Stimulated activated CD4-positive, alpha-beta T cell treated with anti-CD3 and anti-CD28 coated beads, Interleukin-4, amount 100 ng/mL, for 48 hours (primary cell): ENCODE measurements at places on chromosomes 7 and 10.

DNA sequence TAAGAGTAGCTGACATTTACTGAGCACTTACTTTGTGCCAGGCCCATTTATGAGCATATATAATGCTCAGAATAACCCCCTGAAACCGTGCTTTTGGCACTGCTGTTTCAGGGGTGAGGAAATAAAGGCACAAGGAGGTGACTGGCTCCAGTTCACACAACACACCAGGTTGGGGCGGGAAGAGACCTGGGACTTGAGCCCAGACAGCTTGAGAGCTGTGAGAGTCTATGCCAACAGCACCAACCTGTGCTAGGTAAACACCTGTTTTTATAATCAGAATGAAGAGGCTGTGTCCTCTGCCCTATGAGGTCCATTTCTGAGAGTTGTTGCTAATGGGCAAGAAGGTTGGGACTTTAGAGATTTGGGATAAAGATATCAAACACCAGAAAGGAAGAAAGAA, 8.8 kb upstream of the AZGP1 start:
- no peak for DNase-seq

DNA sequence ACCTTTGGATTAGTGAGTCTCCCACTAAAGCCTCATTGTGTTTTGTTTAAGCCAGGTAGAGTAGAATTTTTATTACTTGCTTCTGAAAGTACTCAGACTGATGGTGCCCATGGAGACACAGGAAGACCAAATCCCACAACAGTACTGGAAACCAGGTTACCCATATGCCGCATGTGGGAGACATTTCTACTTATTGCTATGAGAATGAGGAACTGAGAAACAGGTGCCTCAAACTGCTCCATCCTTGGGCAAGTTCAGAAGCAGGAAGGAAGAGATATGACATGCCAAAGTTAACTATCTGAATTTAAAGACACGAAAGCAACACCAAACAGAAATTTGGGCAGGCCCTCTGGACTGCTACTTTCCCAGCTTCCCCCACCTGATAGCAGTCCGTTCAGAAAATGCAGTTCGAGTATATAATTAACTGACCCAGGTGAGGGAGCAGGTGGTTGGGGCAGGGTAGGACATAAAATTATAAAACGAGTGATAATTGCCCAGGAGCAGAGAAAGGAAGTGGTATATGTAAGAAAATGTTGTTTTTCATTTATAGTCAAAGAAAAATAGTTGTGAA, 382.3 kb upstream of the MTPN start:
- no peak for DNase-seq

- no peak for DNase-seq
Measured at GRCh38 chr10:14860791-14861190, 17.9 kb upstream of the SUV39H2 start.

DNA sequence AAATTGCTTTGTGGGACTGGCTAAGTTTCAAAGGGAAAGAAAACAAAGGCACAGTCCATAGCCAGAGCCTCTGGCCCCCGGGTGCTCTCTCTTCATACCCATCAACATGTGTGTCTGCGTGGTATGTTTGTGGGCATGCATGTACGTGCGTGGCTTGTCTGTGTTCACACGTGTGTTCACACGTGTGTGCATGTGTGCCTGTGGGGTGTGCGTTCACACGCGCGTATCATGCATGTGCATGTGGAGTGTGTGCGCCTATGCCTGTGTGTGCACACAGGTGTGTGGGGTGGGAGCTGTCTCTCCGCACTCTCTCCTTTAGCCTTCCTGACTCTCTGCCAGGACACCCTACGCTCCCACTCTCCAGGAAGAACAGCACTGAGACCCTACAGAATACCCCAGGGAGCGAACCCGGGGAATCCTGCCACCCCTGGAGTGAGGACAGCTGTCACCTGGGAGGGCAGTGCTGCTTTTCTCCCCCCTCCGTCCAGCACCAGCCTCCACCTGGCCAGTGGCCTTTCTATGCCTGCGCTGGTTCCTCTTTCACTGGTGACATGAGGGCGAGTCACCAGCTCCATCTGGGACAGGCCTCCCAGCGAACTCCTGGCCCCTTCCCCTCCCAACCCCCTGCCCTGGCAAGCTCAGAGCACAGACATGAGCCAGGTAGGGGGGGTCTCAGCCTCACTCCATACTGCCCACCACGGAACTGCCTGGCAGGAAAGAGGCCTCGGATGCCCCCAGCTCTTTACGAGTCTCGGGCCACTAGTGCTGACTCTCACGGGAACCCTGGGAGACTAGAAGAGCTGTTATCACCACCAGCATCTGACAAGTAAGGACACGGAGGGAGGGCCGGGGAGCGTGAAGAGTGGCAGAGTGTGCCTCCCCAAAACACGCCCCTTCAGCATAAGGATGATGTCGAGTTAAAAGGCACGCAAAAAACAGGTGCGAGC, 16.5 kb downstream of the WDR86 start:
- no peak for DNase-seq

- DNase-seq, result no peak
Measured at GRCh38 chr7:32532716-32533115, 37.4 kb downstream of the AVL9 start.

DNA sequence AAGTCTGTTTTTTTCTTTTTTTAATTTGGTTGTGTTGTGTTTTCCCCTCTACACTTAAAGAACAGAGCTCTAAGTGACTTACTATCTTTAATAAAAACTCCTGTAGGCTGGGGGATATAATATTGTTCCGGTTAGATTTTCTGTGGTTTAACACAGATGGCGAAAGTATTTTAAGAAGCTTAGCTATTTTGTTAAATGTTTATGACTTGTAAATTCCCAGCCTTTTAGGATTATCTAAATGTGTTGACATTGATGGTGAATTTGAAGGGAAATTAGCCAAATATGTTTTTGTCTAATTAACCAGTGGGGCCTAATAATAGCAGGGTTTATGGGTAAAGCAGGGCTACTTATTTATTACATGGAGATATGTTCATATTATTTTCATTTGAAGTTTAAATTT, 538.5 kb downstream of the INHBA start:
- no peak for DNase-seq

- no peak for DNase-seq
Measured at GRCh38 chr7:7191137-7191536, 8.8 kb downstream of the C1GALT1 start.

DNA sequence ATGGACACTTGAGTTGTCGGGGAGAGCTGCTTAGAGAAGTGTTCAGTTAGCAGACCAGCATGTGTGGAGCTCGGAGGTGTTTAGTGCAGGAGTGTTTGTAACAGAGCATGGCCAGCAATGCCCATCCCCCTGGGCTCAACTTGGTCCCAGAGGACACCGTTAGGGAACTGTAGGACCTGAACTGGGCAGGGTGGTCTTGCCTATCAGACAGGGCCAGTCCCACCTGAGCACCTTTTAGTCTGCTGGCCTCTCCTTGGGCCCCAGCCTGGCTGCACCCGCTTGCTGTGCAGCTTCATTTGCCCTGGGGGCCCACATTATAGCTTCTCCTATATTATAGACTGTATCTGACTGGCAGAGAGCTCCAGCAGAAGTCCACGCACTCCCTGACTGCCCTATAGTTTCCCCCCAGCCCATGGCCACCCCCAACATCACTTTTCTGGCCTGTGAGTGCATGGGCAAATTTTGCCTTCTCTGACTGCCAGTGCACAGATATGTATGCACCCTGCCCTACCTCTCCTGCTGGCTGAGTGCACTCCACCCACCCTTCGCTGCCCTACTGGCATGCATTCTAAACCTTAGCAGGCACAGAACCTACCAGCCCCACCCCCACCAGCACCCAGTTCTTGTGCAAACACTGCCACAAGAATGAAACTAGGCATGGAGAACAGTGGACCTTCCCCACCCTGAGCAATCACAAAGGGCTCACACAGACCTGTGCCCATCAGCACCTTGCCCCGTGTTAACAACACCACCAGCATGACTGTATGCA, 1030.6 kb upstream of the GHITM start:
- no peak for DNase-seq

- no peak for DNase-seq
Measured at GRCh38 chr10:34475274-34475646, 339.8 kb downstream of the PARD3 start.

- DNase-seq, result no peak
Measured at GRCh38 chr10:83806717-83807116, 332.6 kb upstream of the GHITM start.

- no peak for DNase-seq
Measured at GRCh38 chr10:27536437-27536836, 32.3 kb downstream of the RAB18 start.

DNA sequence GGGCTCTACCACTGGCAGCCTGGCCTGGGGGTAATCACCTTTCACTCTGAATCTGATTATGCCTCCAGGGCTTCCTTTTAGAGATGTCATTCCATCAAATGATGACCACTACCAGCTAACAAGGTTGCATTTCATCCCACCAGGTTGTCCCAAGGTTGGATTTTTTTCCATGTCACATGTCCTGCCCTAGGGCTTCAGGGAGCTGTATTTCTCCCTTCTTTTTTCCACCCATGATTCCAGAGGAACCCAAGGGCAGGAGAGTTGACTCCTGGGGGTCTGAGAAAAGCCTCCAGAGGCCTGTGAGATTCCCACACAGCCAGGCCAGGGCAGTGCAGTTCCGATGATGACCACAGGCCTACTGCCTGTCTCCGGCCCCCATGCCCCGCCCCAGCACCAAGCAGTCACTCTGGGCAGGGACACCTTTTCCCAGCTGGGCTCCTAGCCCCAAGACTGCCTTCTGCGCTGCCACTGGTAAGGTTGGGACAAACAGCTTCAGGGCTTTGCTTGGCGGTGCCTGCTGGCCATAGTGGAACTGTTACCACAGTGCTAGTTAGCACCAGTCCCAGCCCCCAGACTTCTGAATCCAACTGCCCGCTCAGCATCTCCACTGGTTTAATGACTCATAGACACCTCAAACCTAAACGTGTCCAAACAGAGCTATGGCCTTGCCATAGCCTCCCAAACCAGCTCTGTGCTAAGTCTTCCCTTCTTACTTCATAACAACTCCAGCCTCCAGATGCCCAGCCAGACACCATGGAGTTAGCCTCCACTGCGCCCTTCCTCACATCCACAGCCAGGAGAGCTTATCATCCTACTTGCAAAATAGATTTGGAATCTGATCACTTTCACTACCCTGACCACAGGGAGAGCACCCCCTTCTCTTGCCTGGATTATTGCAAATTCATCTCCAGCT, 133.7 kb downstream of the ARHGAP22 start:
- no peak for DNase-seq

- DNase-seq, result no peak
Measured at GRCh38 chr10:74548676-74549075, 277.7 kb upstream of the KAT6B start.

DNA sequence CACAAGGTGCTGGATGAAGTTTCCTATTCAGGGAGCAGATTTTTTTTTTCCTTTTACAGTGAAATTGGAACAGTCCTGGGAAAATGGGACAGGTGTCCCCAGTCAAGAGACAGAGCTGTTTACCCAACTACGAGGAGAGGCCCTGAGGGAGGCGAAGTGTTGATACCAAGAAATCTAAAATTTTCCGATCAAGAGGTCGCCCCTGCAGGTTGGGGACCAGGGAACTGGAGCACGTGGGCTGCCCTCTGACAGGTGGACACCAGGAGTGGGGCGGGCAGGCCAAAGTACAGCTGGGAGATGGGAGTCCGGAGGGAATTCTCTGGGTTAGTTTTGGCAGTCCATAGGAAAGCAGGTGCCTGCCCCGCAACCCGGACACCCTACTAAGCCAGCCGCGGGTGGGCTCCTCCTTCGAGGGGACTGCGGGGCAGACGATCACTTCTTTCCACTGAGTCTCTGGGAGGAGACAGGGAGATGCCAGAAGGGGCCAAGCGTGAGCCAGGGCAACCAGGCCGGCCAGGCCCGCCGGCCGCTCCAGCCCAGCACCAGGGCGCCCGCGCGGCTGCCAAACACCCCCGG, 965 bp upstream of the CAMK1D start:
- no peak for DNase-seq

DNA sequence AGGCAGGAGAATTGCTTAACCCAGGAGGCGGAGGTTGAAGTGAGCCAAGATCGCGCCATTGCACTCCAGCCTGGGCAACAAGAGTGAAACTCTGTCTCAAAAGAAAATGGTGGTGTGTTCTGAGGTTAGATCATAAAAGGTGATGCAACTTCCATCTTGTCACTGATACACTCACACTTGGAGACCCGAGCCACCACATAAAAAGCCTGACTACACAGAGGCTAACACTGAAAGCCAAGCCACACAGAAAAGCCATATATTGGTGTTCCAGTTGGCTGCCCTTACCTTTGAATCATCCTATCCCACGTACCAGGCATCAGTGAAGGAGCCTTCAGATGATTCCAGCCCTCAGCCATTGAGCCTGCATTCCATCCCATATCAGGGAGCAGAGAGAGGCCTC, 4.0 kb downstream of the MORN4 start:
- no peak for DNase-seq

DNA sequence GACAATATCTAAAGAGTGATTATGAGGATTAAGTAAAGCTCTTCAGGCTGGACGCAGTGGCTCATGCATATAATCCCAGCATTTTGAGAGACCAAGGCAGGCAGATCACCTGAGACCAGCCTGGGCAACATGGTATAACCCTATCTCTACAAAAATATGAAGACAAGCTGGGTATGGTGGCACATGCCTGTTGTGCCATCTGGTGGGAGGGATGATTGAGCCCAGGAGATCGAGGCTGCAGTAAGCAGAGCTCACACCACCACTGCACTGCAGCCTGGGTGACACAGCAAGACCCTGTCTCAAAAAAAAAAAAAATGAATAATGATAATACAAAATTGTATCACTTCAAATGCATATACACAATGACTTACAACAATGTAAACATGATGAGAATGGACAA, 195.6 kb upstream of the AUTS2 start:
- no peak for DNase-seq

GRCh38 chr7:155426543-155427410, 31.2 kb upstream of the EN2 start:
- DNase-seq, result no peak

DNA sequence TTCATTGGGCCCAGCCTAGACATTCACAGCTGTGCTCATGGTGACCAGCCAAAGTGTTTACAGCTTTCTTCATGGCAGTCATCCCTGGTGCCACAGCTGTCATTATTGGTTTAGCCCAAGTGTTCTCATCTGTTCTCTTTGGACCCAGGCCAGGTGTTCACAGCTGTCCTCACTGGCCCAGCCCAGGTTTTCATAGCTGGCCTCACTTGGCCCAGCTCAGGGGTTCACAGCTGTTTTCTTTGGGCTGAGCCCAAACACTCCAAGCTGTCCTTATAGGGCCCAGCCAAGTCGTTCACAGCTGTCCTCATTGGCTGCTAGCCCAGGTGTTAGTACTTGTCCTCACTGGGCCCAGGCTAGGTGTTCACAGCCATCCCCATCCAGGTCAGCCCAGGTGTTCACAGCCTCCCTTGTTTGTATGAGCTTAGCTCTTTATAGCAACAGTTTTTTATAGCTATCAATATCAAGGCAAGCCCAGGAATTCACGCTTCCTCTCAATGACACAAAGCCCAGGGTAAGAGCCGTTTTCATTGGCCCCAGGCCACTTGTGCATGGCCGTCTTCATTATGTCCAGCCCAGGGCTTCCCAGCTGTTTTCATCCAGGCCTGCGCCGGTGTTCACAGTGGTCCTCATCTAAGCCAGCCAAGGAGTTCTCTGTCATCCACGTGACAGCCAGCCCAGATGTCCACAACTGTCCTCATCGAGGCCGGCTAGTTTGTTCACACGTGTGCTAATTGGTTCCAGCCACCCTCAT, 11.6 kb downstream of the FRG2B start:
- DNase-seq, result no peak
